Hematopoietic multipotent progenitor cell treated with erythropoietin and hydrocortisone succinate and interleukin-3 and kit ligand, for 4 days (in vitro differentiated cells): ENCODE measurements at places on chromosomes 13 and 19.

DNA sequence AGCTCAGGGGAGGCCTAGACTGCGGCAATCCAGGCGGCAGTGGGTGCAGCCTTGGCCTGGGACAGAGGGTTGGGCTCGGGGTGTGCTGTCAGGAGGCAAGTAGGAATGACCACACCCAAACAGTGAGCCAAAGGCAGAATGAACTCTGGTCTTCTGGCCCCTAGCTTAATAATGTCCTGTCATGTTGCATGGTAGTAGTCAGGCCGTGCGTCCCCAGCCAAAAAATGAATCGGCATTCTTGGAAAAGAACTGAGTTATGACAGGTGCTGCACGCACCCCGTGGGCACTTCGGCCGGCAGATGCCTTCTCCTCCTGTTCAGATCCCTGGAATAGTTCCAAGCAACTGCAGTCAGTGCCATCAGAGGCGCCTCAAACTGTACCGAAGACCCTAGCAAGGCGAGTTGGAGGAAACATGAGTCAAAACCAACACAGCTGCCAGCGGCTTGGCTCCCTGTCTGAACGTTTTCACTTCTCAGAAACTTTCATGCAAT, 55.9 kb downstream of the ATP7B start:
- DNase-seq = peak; percentile 53

DNA sequence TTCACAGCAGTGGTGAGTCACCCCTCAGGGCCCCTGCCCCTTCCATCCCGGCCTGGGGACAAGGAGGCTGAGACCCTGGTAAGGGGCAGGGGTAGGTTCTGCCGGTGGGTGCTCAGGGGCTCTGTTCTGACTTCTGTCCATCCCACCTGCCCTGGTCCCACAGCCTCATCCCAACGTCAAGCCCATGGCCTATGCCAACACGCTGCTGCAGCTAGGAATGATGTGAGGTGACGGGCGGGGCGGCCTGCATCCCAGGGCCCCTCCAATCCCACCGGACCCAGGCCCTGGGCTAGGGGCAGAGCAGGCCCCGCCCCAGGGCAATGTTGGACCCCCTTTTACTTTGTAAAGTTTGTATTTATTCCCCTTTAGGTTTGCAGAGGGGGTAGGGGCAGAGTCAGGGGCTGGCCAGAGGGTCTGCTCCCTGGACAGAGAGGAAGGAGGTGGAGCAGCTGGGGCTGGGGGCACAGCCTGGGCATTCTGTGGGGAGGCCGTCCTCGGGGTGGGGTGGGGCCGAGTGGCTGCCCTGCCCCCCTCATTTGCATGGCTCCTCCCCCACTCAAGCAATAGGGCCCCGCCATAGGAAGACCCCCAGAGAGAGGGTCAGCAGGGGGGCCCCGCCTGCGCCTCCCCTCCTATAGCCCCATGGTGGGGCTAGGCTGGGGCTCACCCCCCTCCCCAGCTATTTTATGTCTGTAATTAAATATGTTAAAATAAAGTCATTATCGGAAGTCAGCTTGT, 23.1 kb downstream of the CCDC8 start:
- DNase-seq = no peak

- DNase-seq = no peak
Observed at GRCh38 chr19:5352229-5352763, 11.7 kb upstream of the PTPRS start.

DNA sequence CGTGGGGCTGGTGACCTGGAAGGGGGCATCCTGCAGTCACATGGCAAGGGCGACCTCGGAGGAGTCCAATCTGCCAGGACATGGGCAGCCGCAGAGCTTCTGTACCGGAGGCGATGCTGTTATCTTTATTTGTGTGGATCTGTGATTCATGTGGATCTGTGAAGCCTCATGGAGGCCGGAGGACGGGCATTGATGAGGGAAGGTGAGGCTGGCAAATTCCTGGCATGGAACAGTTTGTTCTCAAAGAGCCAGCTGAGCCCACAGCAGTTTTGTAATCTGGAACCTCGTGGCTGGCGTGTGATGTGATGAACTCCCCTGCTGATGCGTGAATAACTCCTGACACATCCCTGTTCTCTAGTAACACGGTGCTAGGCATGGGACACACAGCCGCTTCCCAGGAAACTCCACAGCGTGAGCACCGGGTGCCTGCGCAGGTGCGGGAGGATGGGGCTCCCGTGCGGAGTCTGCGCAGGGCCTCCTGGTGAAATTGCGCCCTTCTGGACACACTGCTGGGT, 40.4 kb downstream of the ATP11A start:
- no peak for DNase-seq

- no peak for DNase-seq
Observed at GRCh38 chr19:19956434-19957075, 55.8 kb downstream of the ZNF93 start.

DNA sequence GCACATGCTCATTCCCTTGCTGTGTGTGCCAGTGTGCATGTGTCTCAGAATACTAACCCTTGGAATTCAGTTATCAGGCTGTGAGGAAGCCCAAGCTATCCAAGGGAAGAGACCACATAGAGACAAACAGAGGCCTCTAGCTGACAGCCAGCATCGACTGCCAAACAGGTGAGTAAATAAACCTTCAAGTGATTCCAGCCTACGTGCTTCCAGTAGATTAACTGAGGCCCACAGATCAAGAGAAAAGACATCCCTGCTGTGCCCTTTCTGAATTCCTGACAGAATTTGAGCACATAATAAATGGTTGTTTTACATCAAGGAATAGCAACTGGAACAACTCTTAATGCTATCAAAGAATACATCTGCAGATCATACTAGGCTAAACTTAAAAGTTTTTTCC, 17.5 kb downstream of the ZC3H13 start:
- no peak for DNase-seq

- no peak for DNase-seq
Observed at GRCh38 chr19:36041831-36042230, 9.2 kb upstream of the CLIP3 start.

GRCh38 chr13:90623318-90624011, 724.0 kb upstream of the MIR17HG start:
- DNase-seq = no peak

GRCh38 chr19:51097166-51097738, 11.0 kb downstream of the CTU1 start:
- peak; percentile 73 for DNase-seq

GRCh38 chr13:80430561-80430960, 89.6 kb upstream of the SPRY2 start:
- no peak for DNase-seq

GRCh38 chr13:30156826-30157615, 150.3 kb downstream of the KATNAL1 start:
- no peak for DNase-seq

DNA sequence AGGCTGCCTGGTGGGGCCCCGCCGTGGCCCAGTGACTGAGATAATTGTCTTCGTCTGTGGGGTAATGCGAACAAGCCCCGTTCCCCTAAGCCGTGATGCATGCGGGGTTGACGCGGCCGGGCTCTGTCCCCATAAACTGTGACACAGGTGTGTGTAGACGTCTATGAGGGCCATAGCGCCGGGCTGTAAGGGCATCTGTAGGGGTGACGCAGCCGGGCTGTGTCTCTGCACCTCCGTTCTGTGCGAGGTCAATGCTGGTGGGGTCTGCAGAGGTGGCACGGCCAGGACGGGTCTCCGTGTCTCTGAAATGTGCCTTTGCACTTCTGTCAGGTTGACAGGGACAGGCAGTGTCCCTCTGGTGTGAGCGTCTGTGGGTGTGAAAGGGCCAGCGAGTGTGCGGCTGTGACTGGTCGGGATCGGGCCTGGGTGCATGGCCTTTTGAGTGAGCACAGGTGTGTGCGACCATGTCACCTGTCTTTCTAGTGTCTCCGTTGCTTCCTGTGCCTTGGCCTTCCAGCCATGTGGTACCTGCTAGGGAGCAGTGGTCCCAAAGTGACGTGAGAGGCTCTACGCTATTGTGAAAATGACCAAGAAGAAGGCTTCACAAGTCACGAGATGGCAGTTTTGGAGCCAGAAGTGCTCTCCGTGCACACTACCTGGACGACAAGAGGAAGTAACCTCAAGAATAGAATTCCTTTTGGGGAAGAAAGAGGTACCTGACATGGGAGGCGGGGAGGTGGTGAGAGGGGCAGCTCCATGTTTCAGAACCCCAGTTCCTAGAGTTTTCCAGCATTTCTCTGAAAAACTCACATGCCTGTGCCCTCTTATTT, 16.4 kb upstream of the ZNF331 start:
- peak; percentile 32 for DNase-seq

GRCh38 chr19:29290853-29291252, 77.9 kb upstream of the UQCRFS1 start:
- peak; percentile 2 for DNase-seq

- DNase-seq = no peak
Observed at GRCh38 chr19:52212572-52213255, 22.9 kb downstream of the PPP2R1A start.

DNA sequence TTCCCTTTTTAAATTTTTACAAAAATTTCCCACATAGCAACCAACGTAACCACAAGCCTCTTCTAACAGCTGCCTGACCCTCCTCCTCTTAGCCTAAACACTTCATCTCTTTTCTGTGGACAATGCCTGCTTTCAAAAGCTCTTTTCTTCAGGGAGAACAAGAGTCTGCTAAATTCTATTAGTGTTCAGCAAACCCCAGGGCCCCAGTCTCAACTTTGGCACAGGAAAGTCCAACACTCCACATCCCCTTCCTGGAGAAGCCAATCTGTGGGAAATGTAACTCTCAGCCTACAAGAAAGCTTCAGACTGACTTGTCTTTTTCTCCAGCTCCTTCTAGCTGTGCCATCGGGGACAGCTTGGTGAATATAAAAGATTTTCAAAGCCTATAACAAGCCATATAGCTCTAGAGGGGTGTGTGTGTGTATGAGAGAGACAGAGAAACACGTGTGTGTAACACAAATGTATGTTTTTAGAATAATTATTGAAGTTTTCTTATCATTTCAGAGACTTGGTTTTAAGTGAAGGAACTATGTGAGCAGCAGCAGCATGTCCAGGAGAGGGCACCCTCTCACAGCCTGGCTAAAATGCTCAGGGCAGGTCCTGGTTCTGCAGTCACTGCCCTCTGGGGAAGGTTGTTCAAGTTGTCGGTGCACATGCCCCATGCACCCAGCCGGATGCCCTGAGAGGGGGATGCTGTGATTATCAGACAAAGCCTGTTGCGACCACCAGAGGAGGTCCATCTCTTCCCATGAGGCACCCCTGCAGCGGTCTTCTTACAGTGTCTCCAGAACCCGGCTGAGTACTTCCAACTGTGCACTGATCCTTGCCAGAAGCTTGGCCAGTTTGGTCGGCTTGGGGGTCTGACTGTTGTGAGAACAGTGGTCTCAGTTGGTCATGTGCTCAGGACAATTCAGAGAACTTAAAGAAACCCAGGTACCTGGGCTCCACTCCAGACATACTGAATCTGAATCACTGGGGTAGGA, 34.4 kb downstream of the CCDC70 start:
- peak; percentile 83 for DNase-seq

- DNase-seq = peak; percentile 92
Observed at GRCh38 chr19:51327066-51328001, 14.6 kb downstream of the VSIG10L start.

DNA sequence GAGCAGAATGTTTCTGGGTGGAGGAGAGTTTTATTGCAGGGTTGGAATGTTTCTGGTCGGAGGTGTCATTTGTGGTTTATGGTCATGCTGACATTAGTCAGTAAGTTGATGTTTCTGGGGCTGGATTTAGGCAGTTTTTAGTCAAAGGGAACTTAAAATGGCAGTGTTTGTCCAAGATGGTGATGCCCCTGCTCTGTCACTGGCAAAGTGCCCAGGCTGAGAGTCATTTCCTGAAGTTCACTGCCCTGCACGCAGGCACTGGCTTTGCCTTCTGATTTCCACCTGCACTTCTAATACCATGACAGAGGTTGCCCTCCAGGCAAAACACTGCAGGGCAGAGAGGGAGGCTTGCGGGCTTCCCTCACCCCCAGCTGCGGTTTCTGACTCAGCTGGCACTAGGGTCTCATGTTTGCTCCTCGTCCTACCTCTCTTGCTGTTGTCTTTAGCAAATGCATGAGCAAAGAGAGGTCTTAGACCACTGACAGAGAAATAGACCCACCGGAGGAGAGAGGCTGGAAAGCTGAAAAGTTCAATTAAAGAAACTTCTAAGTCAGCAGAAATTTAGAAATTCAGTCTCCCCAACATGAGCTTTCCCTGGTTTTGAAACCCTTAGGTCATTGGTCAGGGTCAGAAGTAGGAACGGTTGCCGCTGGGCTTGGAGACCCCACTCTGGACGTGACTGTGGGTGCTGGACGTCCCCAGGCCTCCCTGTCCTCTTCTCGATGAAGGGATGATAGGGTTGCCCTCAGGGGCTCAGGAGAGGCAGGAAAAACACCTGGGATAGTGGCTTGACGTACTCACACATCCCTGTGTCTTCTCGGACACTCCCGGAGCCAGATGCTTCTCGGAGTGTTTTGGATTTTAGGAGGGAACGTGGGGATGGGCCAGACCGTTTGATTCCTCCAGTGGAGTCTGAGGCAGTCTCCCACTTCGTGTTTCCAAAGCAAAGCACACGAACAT, 26.3 kb downstream of the TMEM255B start:
- no peak for DNase-seq

DNA sequence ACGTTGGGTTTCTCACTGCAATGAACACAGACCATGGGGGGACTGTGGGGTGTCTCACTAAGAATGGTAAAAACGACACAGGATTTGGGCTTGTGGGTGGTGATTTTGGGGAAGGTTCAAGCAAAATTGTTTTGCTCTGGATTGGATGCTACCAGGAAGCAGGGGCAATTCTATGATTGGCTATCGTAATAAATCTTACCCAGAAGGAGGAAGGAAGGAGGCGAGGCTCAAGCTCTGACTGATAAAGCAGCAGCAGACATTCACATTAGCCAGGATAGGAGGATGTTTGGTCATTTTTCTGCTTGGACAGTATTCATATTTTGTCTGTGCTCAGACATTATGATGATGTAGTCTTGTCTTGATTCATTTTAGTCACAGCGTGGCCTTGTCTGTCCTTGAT, 1.5 kb downstream of the ZNF576 start:
- DNase-seq = peak; percentile 69

GRCh38 chr13:21894703-21895699, 224.1 kb downstream of the FGF9 start:
- peak; percentile 26 for DNase-seq
